H54 (cell line): ENCODE measurements at places on chromosomes 5 and 9.
A peak's percentile ranks its signal among the peaks of the same experiment; 100 is the strongest.

GRCh38 chr5:74938250-74938933 is 72.2 kb upstream of the FAM169A start:
- no peak for DNase-seq

DNA sequence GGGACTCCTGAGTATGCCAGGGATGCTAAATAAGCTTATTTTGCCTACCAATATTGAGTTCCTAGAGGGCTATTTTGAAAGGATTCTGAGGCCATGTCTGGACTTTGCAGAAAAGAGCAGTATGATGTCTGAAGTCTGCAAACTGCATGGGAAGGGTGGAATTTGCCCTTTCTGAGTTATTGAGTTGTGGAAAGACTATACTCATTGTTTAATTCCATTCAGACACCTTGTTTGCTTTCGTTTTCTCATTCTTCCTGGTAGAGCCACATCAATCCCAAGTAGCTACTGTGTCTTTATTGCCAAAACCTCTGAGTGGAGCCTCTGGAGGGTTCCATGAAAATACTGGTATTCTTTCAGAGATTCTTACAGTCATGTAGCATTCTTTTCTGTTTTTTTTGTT is 50.9 kb upstream of the PPP1R2B start:
- DNase-seq, result no peak

GRCh38 chr5:92758552-92758951 is 822.5 kb downstream of the NR2F1-AS1 start:
- peak; percentile 7 for DNase-seq

- no peak for DNase-seq
Measured at GRCh38 chr5:62041156-62041756, 264.8 kb upstream of the KIF2A start.

DNA sequence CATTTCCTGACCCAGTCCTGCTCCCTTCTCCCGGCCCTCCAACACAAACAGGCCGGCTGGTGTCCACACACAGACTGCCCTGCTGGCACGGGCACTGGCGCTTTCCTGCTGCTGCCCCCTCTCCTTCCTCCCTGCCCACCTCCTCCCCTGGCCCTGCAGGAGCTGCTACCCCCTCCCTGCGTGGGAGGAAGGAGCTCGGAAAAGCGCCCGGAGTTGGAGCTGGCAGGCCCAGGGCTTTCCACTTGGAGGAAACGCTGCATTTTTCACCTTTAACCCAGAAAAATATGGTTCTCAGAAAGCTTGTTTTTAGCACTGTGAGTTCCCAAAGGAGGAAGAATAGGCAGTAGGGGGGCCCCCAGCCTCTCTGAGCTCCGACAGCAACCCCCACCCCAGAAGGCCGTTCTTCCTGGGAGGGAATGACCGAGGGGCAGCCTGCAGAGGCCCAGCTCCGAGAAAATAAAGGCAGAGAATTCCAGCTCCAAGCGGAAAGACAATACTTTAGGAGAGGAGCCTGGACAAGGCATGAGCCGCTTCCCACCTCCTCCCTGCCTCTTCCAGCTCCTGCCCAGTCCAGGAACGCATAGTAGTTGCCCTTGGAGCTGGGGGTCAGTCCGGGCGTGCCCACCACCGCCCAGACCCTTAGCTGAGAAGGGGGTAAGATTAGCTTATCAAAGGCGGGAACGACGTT is 88.9 kb downstream of the LIFR start:
- DNase-seq, result peak; percentile 29

DNA sequence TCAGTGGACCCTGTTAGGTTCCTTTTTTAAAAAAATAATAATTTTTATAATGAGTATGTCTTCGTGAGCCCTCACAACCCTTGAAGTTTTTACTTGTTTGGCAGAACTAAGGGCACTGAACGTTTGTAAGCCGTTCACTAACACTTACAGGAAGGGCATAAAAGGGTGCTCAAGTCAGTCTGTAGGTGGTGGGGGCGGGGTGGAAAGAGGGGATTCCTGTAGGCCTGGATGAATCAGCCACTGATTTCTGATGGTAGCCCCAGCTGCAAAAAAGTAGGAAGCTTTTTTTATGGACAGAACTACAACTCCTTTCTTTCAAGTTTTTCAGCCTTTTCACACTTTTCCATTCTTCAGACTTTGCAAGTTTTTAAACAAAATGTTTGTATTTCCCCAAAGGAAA is 35.8 kb downstream of the PIK3R1 start:
- DNase-seq, result no peak

GRCh38 chr9:32906213-32906612 is 95.2 kb downstream of the APTX start:
- no peak for DNase-seq

GRCh38 chr5:149851211-149851610 is 93.4 kb downstream of the PDE6A start:
- DNase-seq, result no peak

DNA sequence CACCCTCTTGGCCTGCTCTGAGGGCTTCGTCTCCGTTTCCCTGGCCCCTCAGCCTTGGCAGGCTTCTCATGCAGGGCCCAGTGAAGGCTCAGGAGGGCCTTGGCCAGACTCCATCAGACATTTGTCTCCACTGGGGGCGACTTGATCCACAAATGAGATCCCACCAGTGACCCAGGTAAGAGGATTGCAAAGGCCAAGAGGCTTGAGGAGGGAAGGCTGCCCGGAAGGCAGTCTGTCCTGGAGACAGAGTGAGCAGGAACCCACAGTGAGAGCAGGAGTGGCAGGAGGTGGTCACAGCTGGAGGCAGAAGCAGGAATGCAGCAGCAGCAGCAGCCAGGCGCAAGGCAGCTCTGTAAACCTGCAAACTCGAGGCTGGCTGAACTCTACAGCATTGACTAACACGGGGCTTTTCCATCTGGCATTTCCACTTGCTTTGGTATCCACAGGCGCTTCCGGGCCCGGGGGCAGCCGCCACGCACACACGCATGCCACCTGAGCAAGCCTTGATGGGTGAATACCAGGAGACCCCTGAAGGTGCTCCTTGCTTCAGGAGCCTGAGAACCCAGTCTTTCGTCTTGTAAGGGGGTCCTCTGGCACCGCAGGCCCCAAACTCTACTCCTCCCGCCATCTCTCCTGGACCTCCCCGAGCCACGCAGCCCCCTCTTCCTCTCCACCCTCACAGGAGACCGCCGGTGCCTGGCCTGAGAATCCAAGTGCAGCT is 14.7 kb downstream of the MGAT1 start:
- DNase-seq, result no peak

- peak; percentile 33 for DNase-seq
Measured at GRCh38 chr5:36728697-36729543, 122.5 kb downstream of the SLC1A3 start.

GRCh38 chr9:124831642-124832364 is 21.5 kb upstream of the WDR38 start:
- no peak for DNase-seq

- no peak for DNase-seq
Measured at GRCh38 chr9:84570482-84571154, 98.9 kb upstream of the NTRK2 start.

DNA sequence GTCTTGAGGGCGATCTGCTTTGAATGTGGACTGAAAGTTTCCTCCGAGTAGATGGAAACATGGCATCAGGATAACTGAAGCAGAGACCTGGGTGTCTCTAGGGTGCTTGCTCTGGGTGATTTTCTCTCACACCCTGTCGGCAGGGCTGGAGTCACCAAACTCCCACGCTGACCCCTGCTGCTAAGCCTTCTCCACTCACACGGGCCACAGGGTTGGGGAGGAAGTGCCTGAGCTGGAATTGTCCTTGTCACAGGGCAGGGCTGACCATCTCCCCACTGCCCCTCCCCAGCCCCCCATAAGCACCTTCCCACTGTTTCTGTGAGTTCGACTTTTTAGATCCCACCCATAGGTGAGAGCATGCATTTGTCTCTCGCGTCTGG is 212.9 kb downstream of the FANCC start:
- DNase-seq, result no peak

GRCh38 chr9:251398-251797 is 36.7 kb downstream of the DOCK8 start:
- DNase-seq, result no peak

DNA sequence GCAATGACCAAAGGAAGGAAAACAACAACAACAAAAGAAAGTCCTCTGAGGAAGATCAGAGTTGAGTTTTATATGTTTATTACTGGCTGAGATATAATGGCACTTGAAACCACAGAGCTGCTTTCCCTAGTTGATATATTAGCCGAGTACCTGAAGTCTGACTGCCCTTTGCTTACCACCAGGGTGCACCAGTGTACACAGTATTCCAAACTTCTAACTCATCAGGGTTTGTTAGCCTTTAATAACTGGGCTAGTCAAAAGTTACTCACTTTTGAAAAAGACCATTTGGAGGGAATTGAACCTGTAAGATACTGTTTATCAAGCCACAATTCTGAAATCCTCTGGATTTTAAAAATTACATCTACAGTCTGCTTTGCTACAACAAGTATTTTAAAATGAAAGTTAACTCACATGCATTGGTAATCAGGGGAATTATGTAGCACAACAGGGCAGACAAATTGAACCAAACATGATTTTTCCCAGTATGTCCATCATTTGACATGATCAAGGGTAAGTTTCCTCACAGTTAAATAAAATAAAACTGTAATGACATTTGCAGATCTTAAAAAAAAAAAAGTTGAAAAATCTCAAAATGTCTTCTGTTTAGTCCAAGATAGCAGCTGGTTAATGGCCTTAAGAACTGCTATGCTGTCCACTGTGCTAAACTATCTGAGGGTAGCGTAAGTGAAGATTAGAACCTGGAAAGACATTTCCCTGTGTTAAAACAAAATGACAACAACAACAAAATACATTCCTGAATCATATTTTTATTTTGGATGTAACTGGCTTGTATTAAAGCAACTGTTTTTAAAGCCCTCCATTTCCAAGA is 57.3 kb upstream of the C6 start:
- DNase-seq, result peak; percentile 6

GRCh38 chr5:76723266-76723665 is 7.3 kb downstream of the F2R start:
- DNase-seq, result no peak

- no peak for DNase-seq
Measured at GRCh38 chr5:174736331-174736721, 11.9 kb downstream of the MSX2 start.

- no peak for DNase-seq
Measured at GRCh38 chr5:137217599-137218200, 281.4 kb downstream of the SPOCK1 start.

DNA sequence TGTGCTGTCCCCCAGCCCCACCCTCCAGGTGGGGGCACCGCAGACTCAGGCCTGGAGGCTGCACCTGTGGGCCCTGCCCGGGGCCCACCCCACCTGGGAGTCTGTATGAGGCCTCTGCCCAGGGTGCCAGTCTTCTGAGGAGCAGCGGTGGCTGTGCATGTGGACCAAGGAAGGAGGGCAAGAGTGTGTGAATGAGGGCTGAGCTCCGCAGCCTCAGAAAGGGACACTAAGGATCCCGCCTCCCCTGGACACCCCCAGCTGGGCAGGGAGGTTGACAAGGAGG is 19.1 kb downstream of the FGD3 start:
- DNase-seq, result no peak

- no peak for DNase-seq
Measured at GRCh38 chr9:5791870-5792269, 41.0 kb downstream of the ERMP1 start.

- DNase-seq, result no peak
Measured at GRCh38 chr5:82560969-82561368, 282.8 kb upstream of the RPS23 start.

DNA sequence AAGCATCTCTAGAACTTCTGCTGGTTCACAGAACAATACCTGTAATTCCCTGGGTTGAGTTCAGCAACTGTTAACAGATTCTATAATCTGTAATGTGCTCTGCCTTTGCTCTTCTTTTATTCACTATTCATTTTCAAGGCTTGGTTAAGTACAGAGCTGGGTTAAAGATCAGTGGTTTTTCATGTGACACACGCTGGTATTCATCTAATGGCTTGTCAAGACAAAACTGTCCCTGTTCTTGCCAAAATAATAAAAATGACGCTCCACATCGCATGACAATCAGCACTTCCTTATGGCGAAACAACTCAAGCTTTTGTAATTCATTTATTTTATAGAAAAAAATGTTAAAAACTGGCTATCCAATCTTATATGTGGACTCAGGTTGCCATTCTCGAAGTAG is 137.9 kb downstream of the BNC2 start:
- no peak for DNase-seq

- DNase-seq, result no peak
Measured at GRCh38 chr9:34957492-34958410, at the start of gene PHF24. PHF24 (plus strand) TSS chr9:34958285; CDS start chr9:34971299, 13,014 bp downstream.

- no peak for DNase-seq
Measured at GRCh38 chr5:394671-395155, 48.3 kb upstream of the EXOC3 start.

DNA sequence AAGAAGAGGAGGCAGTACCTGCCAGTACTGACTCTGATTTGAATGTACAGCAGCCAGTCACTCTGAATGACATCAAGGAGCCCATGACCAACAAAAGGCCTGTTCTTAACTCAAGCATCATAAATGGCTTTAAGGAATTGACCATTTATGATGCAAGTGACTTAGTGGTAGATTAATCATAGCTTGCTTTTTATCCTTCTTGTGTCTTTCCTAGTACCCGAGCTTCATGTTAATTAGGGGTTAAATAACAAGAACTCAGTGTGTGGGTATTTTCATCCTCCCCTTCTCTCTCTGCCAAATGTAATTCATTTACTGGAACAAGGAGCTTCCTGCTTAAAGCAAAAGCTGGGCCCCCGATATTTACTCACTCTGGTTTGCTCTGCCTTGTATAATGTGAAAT is 146.5 kb downstream of the UNC13B start:
- DNase-seq, result no peak

DNA sequence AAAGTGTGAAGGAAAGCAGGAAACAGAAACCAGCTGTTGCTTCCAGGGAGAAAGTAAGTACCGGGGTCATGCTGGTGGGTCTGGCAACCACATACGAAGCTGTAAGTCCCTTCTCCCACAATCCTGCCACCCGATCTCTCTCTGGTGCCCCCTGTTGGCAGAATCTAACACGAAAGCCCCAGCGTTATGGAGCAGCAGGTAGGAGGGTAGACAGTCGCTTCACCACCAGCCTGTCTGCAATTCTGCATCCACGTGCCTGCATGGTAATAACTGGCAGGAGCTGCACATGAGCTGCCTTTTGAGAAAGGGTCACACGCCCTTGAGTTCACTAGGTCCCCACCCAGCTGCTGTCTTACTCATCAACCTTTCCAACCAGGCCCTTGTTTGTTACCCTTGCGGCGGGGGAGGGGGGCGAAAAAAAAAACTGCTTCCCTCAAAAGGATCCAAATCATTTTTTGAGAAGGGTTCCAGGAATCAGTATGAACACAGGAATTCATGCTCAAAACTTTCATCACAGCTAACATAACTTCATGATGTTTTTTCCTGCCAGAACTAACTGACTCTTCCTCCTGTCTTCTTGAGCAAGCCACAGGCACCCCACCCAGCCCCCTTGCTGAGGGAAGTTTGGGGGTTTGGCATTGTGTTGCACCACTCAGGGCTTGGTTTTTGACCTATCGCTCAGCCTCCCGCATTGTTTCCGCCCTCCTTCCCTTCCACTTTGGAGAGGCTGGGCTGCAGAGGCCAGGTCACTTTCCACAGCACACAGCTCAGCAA is 19.6 kb upstream of the TMEM252 start:
- peak; percentile 40 for DNase-seq

- DNase-seq, result no peak
Measured at GRCh38 chr9:116937361-116937760, 250.3 kb downstream of the TRIM32 start.

GRCh38 chr9:93427655-93428379 is 23.7 kb upstream of the FAM120A start:
- DNase-seq, result no peak

GRCh38 chr5:127863161-127863560 is 160.0 kb downstream of the CCDC192 start:
- no peak for DNase-seq

- no peak for DNase-seq
Measured at GRCh38 chr5:56610093-56610698, 205.2 kb upstream of the MAP3K1 start.

- DNase-seq, result no peak
Measured at GRCh38 chr5:33936004-33936380, 194 bp upstream of the RXFP3 start.
